Iris pigment epithelial cell (primary cell): ENCODE measurements at places on chromosomes 13 and 19.

DNA sequence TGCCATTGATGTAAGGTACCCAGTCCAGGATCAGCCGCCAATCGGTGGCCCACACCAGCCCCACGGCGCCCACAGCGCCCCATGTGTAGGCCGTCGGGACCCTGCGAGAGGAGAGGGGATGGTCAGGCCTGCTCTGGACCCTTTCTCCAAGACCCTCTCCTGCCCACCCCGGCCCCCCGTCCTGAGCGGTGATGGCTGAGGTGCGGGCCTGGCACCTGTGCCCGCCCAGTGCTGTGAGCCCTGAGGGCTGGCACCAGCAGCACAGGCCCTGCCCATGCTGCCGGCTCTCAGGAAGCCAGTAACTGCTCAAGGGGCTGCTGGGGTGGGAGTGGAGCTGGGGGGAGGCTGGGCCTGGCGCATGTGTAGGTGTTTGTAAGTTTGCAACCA is 5.8 kb downstream of the UQCR11 start:
- DNase-seq: no peak

GRCh38 chr19:29545866-29546582 is 20.2 kb downstream of the VSTM2B start:
- DNase-seq: no peak

GRCh38 chr13:29993716-29994488 is 143.5 kb upstream of the UBL3 start:
- peak; percentile 20 for DNase-seq

DNA sequence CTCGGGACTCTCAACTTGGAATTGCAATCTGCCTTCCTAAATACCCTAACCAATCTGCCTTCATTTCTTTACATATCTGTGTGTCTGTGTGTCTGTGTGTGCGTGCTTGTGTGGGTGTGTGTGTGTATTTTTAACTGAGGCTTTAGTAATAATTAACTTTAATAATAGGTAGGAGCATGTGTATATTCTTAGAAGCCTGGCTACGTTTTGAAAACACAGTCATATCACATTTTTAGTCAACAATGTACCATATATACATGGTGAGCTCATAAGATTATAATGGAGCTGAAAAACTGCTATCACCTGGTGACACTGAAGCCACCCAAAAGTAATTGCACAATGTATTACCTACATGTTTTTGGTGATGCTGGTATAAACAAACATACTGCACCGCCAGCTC is 65.4 kb upstream of the ATXN8OS start:
- no peak for DNase-seq

DNA sequence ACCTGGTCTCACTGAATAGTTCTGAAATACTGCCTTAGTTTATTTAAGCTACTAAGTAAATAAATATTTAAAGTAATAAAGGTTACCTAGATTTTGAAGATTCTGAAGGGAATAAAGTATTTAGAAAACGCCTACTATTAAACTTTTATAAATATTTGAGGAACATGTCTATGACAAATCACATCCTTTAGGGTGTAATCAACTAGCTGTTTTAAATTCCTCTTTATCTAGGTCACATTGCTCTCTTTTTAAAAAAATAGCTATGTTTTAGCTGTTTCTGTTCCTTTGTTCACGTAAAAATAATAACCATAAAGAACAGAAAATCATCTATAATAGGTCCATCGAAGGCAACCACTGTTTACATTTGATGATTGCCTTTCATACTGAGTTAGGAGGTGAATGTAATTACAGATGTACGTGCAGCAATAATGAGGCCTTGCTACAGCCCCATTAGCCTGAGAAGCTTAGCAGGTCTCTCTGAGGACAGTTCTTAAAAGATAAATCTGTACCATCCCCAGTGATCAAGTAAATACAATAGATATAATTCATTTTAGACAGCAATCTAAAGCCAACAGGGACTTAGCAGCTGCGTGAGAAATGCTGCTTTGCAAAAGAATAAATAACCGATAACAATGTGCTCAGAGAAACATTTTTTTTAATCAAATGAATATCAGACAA is 449.5 kb downstream of the LIG4 start:
- DNase-seq: peak; percentile 60

DNA sequence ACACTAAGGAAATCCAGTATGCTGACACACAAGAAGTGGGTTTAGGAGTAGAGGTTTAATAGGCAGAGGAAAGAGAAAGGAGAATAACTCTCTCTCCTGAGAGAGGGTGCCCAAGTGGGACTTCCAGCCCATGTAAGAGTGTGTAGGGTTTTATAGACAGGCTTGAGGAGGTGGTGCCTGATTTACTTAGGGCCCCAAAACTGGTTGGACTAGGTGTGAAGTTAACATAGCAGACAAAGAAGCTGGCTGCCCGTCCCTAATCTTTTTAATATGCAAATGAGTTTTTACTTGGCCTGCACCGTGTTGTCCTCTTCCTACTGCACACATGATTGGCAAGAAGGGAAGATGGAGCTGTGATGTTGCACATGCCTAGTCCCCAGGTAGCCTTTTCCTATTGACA is 752.5 kb upstream of the SLITRK5 start:
- no peak for DNase-seq

DNA sequence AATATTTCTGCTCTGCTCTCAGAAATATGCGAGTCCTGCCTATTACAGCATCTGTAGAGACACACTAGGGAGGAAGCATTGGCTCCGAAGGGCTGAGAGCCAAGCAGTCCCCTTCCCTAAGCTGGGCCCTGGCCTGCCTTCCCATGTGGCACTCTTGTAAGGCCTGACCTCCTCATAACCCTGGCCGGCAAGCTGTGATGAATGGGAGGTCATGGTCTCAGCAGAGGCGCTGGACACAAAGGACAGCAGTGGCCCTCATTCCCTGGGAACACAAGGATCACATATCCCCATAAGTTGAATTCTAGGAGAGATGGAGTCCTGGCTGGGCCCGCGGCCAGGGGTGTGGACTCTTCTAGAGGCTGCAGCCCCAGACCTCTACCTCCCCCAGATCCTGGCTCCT is 483.3 kb downstream of the ZNF536 start:
- DNase-seq: no peak

DNA sequence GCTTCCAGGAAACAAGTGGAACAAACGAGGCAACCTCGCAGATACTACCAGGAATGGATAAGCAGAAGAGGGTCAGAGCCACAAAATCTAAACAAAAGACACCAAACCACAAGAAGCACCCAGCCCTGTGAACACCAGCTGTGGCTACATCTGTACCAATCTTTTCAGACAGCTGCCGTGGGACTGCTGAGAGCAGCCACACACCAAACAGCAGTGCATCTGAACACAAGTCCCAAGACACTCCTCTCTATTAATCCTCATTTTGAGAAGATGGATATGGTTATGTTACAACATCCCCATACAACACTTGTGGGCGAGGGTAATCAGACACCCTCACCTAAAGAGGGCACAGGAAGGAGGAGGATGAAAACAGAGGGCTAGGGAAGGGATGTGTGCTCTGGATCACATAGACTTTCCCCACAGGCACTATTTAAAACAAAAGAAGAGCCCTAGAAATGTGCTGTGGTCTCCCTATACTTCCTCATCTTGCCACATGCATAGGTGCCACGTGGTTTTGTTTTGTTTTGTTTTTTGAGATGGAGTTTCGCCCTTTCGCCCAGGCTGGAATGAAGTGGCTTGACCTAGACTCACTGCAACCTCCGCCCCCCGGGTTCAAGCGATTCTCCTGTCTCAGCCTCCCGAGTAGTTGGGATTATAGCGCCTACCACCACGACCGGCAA is 41.6 kb upstream of the ZNF14 start:
- DNase-seq: no peak

GRCh38 chr13:44899967-44900366 is 89.3 kb downstream of the NUFIP1 start:
- no peak for DNase-seq

GRCh38 chr13:41917641-41918040 is 43.3 kb downstream of the VWA8 start:
- DNase-seq: peak; percentile 92

GRCh38 chr13:40445557-40445990 is 220.9 kb downstream of the FOXO1 start:
- DNase-seq: peak; percentile 82

GRCh38 chr13:61040181-61040580 is 375.5 kb downstream of the PCDH20 start:
- DNase-seq: peak; percentile 20

DNA sequence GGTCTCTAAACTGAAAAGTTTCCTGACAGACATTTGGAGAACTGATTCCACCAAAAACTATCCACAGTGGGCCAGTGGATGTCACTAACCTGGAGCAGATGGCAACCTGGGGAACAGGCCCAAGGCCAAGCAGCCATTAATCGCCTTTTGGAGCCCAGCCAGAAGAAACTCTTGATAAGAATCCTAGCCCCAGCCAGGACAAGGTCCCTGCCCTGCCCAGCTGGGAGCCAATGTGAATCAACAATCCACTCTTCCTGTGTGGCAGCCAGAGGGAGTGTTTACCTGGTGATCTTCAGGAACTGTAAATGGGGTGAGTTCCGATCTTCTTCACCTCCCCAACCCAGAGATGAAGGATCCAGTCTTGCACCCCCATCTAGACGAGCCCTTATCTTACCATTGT is 14.5 kb upstream of the IGSF23 start:
- no peak for DNase-seq

DNA sequence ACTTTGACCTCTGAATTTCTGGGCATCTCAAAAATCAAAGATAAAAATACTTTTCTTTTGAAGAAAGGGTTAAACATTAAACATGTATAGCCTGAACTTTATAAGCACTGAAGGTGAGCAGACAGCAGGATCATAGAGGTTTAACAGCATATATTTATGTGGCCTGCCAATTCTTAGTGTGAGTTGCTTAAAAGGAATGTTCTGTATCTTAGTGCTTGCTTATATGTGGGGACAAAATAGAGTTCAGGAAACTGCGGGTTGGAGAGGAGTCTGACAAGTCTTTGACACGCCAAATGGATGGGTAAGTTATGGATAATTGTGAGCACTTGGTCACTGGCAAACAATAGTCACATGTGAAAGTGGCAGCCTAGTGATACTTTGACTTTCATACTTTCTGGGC is 1419.4 kb upstream of the SPRY2 start:
- peak; percentile 1 for DNase-seq

DNA sequence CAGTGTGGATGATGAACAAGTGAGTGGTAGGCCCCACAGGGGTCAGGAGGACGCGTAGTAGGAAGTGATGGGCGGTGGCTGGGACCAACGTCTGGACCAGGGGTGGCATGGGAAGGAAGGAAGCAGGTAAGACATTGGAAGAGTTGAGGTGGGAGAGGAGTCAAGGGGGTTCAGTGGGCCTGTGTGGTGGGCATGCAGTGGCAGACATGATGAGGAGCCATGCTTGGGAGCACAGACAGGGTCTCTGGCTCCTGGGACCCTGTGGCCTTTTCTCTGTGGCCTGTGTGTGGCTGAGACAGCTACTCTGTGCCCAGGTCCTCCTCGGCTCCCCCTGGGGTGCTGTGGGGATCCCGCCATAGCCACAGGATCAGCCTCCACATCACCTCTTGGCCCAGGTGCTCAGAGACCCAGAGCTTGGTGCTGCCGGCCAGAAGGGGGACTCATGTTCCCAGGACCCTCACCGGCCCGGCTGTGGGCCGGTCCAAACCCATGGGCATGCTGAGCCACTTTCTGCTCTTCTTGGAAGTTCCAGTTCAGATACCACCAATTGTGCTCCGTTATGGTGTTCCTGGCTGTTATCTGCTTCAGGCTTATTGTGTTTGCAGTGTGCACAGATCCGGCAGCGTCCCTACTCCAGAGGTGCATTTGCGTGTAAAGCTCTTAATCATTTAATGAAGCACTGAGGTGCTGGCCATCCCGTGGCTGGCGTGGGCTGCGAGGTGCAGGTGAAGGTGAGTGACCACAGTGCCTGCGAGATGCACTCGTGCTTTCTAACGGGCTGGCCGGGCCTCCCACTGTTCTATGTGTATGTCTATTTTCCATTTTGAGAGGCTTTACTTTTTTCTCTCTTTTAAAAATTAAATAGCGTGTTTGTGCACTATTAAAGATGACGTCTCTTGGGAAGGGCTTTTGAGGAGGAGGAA is 147.9 kb downstream of the TEX29 start:
- DNase-seq: no peak

- no peak for DNase-seq
Measured at GRCh38 chr13:20303636-20304035, 71.5 kb upstream of the GJB6 start.

GRCh38 chr13:99442273-99442895 is 58.9 kb upstream of the TM9SF2 start:
- DNase-seq: peak; percentile 39

DNA sequence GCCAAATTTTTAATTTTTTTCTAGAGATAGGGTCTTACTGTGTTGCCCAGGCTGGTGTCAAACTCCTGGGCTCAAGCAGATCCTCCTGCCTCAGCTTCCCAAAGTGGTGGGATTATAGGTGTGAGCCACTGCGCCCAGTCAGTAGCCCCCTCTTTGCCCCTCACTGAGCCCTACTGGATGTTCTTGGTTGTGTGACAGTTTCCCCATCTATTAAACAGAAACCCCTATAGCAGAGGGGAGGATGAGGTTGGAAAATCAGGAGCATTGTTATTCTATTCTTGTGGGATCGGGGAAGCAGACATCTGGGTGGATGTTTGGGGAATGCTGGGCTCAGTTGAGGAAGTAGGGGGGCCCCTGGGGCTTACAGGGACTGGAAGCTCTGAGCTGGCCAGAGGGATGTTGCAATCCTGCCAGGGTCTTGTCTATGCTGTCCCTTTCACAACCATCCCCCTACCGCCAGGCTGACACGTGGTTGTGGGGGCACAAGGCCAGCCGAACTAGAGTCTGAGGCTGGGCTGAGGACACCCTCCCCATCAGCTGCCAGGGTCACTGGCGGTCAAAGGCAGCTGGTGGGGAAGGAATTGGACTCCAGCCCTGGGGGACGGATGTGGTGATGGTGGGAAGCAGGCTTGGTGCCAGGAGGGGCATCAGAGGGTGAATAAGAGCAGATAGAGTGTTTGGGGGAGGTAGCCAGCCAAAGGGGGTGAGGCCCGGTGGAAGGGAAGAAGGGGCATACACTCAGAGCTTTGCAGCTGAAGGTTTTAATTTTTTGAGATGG is 10.9 kb downstream of the APOC1 start:
- peak; percentile 63 for DNase-seq

- no peak for DNase-seq
Measured at GRCh38 chr19:42272535-42272897, 3.5 kb downstream of the CIC start.

GRCh38 chr19:54325194-54325621 is 12.2 kb upstream of the LILRA5 start:
- DNase-seq: peak; percentile 29

- no peak for DNase-seq
Measured at GRCh38 chr13:26749285-26749684, 11.3 kb downstream of the GPR12 start.
